ENCODE measurements at places on chromosomes 2 and 18.

- DNase-seq, result no peak
Observed at GRCh38 chr18:42112657-42113420, 157.8 kb downstream of the PIK3C3 start.

DNA sequence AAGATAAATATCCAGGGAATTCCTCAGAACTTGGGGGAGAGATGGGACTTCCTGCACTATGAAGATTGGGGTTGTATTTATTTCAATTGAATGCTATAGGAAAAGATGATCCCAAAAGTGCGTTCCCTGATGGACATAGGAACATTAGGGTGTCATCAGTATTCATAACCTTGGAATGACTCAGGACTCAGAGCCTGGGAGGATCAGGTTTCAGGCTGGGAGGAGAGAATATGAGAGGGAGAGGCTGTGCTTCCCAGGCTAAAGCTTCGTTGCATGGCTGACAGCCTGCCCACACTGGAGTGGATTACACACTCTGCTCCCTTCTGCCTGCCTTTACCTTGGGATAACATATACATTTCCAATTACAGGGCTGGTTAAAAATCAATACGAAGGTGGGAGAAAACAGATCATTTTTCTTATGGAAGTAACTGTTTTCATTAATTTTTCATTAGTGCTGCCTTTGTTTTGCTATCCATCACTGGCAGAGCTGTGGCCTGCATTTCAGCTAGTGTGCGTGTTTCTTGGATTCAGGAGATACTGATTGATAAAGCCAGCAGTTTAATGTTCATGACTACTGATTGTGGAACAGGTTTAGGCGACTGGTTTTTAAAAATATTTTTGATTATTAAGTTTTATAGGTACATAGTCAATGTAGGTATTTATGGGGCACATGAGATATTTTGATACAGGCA is 118.7 kb downstream of the KCTD1 start:
- no peak for DNase-seq

- no peak for DNase-seq
Observed at GRCh38 chr2:159287733-159288132, 1.2 kb upstream of the WDSUB1 start.

DNA sequence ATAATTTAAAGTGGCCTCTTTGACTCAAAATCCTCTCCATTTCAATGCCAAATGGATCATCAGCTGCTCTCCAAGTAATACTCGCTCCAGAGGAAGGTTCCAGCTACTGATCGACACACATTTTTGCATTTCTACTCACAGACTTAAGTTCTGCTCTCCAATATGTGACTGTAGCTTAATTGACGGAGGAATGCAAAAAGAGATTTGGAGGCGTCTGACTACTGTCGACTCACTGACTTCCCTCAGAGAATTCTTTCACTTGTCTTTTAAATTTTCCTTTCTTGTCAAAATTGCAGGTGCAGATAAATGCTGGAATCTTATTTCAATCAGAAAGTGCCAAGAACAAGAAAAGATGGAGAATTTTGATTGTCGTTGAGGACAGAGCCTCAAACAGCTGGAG is 84.1 kb upstream of the PAPOLG start:
- DNase-seq, result no peak

DNA sequence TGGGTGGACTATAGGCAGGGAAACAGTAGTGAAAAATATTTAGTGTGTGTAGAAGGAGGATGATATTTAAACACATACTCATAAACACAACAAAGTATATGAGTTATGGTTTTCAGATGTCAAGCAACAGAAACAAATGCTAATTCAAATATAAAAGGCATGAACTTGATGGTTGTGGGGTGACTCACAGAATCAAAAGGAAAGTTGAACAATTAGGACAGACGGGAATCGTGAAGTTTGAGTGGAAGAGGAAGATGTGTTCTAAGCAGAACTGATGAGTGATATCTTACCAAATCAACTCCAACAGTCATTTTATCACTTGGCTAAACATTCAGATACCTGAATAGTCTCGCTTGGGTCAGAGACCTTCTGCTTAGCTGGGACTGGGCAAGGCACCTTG is 53.6 kb upstream of the ITGA6 start:
- no peak for DNase-seq

GRCh38 chr18:12290086-12290485 is 18.0 kb upstream of the TUBB6 start:
- DNase-seq, result no peak

Data from spinal cord (tissue), 10 donors.